NCI-H446 (cell line): ENCODE measurements at places on chromosomes 6 and 20.

GRCh38 chr6:160088069-160088783, 33.4 kb upstream of the SLC22A1 start:
- no peak for DNase-seq

DNA sequence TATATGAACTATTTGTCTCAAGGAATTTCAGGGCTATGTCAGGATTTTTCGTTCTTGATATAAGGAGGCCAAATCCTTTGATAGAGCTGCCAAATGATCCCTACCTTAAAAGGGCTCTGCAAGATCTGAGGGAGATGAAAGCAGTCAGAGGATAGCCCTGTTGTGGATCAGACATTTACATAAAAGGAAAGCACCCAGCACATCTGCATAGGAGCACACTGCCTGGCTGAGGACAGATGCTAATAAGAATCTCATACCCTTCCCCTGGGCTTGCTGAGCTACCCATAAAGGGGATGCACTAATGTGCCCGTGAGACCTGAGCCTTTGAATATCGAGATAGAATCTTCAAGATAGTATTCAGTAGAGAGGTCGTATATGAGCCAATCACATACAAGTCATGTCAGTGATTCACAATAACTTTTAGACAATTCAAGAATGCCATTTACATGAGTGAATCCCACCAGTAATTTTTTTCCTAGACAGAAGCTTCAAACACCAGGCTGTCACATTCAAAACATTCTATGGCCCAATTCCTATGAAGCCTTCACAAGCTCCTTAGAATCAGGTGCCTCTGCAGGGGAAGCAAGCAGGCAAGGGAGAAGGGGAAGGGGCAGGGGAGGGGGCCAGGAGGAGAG, 71.1 kb downstream of the STMND1 start:
- no peak for DNase-seq

GRCh38 chr6:34331371-34332050, 61.0 kb downstream of the NUDT3 start:
- no peak for DNase-seq

DNA sequence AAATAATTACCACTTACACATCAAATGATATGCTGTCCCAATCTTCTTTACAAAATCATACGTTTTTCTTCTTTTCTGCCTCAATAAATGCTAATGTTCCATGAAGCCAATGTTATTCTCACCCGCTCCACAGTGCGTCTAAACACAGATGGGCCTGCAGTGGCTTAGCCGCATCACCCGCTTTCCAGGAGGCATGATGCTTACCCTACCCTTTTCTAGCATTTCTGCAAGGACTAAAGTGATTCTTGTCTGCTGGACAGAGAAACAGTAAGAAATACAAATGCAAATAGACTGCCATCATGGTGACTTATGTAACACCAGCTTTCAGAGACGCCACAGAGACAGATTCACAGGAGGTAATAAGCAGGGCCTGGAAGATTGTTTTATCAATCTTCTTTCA, 104.4 kb downstream of the RNASET2 start:
- DNase-seq = no peak

DNA sequence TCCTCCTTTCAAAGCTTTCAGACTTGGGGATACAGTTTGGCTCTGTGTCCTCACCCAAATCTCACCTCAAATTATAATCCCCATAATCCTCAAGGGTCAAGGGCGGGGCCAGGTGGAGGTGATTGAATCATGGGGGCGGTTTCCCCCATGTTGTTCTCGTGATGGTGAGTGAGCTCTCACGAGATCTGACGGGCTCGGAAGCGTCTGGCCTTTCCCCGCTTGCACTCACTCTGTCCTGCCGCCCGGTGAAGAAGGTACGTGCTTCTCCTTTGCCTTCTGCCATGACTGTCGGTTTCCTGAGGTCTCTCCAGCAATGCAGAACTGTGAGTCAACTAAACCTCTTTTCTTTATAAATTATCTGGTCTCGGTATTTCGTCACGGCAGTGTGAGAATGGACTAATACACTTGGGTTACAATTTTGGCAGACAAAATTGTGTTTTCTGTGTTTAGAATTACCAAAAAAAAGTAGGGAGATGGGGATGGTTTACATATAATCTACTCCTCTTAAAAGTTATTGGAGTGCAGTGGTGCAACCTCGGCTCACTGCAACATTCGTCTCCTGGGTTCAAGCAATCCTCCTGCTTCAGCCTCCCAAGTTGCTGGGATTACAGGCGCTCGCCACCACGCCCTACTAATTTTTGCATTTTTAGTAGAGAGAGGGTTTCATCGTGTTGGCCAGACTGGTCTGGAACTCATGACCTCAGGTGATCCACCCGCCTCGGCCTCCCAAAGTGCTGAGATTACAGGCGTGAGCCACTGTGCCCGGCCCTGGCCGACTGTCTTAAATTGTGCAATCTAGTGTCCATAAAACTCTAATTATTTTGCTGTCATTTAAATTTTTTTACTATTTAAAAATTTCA, 33.6 kb upstream of the PXDC1 start:
- no peak for DNase-seq

DNA sequence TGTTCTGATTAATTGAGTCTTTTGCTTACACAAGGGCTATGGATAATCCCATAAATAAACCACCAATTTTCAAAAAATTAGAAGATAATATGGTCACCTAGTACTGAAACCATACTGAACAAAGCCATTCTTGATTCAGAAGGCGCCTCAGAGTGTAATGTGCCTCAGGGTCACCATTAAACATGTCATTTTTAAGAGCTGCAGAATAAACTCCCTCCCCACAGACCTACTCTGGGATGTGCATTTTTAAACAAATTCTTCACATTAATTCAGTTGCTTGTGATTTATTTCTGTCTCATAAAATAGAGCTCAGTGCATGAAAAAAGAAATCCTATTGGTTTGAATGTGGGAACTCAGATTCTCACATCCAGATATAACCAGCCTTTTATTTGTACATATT, 202.1 kb upstream of the HEY2 start:
- no peak for DNase-seq

GRCh38 chr6:111242452-111242851, 155.1 kb downstream of the SLC16A10 start:
- no peak for DNase-seq

DNA sequence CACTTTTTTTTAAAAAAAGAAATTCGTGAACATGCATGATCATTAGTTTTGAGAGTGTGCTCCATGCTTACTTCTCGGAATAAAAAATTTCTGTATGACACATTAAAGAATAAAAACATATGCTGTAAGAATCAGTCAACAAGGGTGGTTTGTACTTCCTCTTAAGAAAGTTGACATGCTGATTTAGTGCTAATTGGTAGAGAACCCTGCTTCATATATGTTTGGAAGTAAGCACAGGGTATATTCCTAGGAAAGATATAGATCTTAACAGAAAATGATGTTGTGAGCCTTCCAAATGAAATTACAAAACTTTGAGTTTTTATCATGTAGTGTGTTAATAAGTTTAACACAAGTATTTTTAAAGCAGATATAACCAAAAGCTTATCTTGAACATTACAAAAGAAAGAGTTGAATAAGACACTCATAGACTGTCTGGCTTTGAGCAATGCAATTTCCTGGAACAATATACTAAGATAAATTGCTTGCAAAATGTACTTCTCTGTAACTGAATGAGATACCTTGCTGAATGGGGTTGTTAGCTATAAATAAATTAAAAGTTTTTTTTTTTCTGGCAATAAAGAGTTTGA, 13.8 kb upstream of the VIP start:
- DNase-seq = no peak

- DNase-seq = no peak
Observed at GRCh38 chr6:29728173-29728874, 5.1 kb downstream of the HLA-F start.

DNA sequence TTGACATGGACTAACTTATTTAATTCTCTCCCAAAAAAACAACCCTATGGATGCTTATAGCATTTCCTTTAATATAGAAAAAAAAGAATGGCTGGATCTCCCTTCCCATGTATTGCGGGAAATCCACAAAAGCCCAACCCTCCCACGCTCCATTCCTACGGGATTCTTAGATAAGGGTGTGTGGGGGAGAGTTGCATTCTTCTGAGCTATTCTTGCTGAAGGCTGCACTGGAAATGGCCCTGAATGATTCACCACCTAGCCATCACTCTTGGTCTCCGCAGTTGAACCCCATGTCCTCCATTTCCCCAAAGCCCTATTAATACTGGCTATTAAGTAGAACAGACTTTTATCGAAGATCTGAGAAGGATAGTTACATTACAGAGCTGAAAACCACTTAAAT, 41.9 kb upstream of the ADGRF5 start:
- no peak for DNase-seq

DNA sequence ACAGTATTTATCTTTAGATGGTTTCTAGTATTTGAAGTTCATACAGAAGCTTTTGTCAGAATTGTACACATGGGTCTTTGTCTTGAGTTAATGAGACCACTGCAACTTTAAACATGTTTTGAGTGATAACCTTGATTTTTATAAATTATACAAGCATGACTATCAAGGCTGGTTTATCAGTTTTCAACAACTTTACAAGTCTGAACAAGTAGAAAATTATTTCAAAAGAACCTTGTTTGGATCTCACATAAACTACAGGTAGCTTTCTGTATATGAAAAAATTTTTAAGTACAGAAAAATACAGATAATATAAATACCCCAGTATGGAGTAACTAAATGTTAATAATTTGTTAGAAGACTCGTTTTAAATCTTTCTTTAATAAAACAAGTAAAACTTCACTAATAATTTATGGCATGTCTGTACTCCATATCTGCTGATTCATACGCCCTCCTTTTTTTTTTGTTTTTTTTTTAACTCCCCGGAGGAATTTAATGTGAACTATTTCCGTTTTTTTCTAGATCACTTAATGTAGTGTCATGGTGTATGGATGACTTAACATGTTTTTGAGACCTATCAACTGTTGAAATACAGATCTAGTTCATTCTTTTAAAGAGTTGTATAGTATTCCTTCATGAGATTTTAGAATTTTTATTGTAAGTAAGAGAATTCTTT, 18.3 kb downstream of the VAPB start:
- no peak for DNase-seq

DNA sequence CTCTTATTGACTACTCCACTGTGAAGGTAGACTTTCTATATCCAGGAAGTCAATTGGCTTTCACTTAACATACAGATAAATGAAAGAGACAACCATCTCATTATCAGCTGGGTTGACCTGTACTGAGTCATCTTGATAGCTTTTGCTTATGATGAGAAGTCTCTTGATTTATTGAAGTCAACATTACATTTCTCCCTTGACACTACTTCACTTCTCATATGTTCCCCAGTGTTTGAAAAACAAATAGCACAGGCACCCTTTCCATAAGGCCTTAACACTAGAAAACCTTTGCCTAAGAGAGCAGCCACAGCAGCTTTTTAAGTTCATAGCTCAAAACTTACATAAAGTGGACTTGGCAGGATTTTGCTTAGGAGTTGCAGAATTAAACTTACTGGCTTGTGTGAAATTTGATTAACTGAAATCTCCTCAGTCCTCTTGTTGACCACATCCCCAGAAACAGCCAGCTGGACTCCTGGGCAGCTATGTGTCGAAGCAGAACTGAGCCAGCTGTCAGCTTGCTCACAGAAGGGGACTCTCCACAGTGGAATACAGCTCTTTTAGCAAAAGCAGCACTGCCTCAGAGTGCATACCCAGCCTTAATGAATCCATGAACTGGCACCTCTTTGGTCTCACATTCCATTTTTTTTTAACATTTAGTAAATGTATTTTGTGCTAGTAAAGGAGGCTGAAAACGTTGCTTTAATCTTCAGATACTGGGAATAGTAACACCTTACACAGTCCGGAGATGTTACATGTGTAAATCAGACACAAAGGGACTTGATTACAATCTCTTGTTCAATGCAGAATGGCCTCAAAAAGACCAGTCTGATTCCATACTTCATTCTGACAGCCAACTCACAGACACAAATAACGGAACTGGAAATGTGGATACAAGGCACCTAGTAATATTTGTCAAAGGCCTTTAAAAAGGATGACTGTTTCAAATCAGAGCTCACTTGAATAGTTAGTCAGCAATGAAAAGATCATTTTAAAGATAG, 1532.7 kb downstream of the HACE1 start:
- peak; percentile 19 for DNase-seq

DNA sequence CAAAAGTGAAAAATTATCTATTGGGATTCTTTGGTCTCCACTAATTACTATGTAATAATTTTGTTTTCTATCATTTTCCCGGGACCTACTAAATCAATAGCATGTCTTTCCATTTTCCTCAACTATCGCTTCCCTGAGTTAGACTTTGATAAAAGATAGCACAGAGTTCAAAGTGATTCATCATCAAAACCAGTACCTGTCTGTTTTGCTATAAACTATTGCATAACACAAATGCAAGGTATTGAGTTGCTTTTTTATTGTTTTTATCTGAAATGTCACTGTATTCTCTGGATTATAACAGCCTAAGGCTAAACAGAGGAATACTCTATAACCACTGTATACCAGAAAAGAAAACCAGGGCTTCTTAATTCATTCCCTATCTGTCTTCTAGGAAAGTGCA, 19.7 kb downstream of the FRK start:
- no peak for DNase-seq

DNA sequence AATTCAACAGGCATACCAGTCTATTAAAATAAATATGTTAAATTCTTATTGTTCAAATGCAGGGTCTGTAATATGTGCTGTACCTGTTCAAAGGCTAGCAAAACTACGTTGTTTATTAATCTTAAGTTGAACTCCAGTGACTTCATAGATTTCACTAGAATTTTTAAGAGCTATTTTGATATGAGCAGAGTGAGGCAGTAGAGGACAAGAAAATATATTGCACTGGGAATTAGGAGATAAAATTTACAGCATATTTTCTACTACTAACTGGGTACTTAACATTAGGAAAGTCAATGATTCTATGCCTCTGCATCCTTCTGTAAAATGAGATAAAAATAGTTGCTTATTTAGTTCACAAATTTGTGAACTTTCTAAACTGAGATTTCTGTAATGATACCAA, 162.2 kb upstream of the BMP5 start:
- no peak for DNase-seq

- DNase-seq = no peak
Observed at GRCh38 chr6:15854826-15855710, 192.2 kb upstream of the DTNBP1 start.

- DNase-seq = no peak
Observed at GRCh38 chr6:31865205-31866118, 2.8 kb upstream of the NEU1 start.

DNA sequence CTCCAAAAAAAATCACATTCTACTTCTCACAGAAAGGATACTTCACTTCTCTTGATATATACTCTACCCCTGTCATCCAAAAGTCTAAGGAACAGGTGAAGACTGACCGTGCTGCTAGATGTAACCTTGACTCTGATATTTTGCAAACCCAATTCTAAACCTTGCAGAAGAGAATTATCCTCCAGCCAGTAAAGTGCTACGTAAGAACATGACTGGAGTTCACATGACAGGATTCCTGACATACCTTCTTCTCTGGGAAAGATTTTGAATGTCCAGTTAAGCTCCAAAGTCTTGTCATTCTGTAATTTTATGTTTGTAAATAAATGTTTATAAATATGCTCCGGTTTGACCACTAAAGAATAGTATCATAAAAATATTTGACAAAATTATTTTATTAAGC, 35.8 kb downstream of the BTBD9 start:
- no peak for DNase-seq
